GM12891 (cell line): ENCODE measurements at places on chromosomes 13 and 19.

DNA sequence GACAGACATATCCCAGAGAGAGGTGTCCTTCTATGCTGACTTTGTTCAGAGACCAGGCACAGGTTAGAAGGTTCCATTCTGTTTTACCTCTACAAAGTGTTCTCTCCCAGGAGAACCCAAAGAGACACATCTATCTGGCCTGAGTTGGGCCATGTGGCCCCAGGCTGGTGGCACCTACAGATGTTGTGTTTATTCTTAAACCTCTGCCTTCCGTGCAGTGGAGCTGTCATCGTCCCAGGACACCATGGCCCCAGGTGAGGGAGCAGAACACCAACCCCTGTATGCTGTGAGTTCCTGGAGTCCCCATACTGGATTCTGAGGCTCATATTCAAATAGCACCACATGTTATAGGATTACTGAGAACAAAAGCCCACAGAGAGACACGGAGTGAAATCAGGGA is 3.9 kb downstream of the KIR3DL3 start:
- no peak for DNase-seq

GRCh38 chr19:23116802-23117571 is at the start of gene ZNF730:
ZNF730 (plus strand) TSS chr19:23117025; CDS start chr19:23117174, 149 bp downstream.
- DNase-seq: peak; percentile 51

DNA sequence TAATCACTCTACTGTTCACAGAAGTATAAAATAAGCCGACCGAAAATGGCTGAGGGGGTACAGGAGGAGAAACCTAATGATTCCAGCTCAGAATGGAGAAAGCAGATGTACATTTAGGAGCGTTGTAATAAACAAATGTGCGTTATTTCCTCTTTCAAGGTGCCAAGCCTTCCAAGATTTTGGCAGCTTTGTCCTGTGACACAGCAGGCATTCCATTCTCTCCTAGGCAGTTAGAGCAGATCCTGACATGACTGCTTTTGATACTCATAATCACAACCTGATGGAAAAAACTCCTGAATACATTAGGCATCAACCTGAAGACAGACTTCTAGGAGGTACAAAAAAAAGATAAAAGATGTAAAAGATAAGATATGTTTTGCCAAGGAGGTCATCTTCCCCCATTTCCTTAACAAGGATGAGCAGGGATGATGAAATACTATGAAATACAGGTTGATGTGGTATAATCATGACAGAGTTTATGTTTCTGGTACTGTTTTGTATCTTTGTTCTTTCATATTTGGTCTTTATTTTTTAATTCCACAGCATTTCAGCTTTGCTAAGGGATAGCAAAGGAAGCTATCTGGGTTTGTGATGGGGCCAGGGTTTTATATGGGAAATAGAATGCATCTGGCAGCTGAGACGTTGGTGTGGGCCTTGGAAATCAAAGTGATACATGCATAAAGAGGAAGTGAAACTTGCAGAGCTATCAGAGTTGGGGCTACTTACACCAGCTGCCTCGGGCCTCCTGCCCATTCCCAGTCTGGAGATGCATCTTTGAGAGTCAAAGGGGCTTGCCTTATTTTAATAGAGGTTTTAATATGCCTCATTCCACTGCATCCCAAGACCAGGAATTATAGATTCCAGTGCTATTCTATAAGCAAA is 222.5 kb downstream of the OXGR1 start:
- DNase-seq: no peak

GRCh38 chr13:77836423-77836822 is 82.2 kb downstream of the EDNRB start:
- DNase-seq: no peak

- no peak for DNase-seq
Measured at GRCh38 chr13:26899202-26899601, 138.6 kb upstream of the GPR12 start.

DNA sequence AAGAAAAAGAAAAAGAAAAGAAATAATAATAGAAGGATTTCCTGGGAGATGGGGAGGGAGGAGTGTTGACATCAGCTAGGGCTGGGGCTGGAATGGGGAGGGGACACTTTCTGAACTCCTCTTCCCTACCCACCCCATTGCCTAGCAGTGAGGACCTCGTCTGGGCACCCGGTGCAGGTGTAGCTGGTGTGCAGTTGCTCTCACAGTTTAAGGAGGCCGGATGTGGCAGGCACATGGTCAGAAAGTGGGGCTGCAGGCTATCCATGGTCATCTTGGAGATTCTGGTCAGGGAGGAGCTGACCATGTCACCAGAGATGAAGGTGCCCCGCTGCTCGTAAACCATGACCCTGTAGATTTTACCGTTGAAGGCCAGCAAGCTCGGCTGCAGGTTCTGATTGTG is 8.5 kb upstream of the TUBB4A start:
- no peak for DNase-seq

DNA sequence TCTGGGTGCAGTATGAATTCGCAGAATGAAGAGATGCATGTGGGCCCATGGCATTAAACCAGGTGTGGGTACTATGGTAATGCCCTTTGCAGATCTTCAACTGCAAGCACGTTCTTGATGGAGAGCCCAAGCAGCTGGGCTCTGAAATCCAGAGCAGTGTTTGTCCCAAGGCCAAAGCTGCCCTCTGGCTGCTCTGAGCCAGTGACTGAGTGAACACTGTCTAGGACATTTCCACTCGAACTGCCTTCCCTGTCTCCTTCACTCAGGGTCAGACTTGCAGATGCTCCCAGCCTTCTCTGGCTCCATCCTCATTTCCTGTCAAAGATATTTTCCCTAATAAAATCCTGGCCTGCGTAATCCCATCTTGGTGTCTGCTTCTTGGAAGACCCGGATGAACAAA is 80.2 kb upstream of the GJB6 start:
- no peak for DNase-seq

DNA sequence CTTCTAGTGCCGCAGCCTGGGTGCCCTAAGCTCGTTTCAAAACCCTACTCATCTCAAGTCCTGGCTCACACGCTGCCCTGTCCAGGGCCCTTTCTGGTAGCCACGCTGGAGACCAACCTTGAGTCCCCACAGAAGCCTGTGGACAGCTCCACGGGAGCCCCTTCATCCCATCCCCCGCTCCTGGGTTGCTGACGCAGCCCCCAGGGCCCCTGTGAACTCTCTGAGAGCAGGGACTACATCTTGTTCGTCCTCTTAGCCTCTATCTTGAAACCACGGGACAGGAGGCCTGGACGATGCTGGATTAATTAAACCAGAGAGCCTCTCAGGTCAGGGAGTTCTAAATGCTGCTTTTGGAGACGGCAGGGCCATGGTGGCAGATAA is 7.4 kb downstream of the MLLT1 start:
- DNase-seq: no peak
